ENCODE measurements at places on chromosomes 6 and 20. TPM values are rescaled to one million over a fixed set of nuclear protein-coding genes. Genes with fewer than 3 reads are reported as not detected.

- H3K4me3 ChIP-seq, result no peak overlapping the region
- H3K36me3 ChIP-seq, result peaks cover 48% of the 10 kb centered on the region
- peak overlapping the region; percentile 5 for H3K27ac ChIP-seq
- peaks cover 24% of the 10 kb centered on the region for H3K4me1 ChIP-seq
- no peak for DNase-seq
Observed at GRCh38 chr20:62900692-62901584, 25.4 kb downstream of the DIDO1 start.

HRH3 gene
- total RNA-seq, result not detected

- H3K4me3 ChIP-seq, result no peak overlapping the region
- H3K27ac ChIP-seq, result no peak overlapping the region
- no peaks in the 10 kb centered on the region for H3K27me3 ChIP-seq
- DNase-seq, result no peak
- peaks cover 8% of the 10 kb centered on the region for H3K4me1 ChIP-seq
- H3K36me3 ChIP-seq, result no peaks in the 10 kb centered on the region
Observed at GRCh38 chr6:36657942-36658544, 20.5 kb upstream of the CDKN1A start.

- H3K36me3 ChIP-seq, result no peaks in the 10 kb centered on the region
- no peak overlapping the region for H3K27ac ChIP-seq
- H3K4me1 ChIP-seq, result no peaks in the 10 kb centered on the region
- peaks cover 18% of the 10 kb centered on the region for H3K27me3 ChIP-seq
- no peak overlapping the region for H3K4me3 ChIP-seq
- no peak for DNase-seq
Observed at GRCh38 chr6:28782113-28782673, 141.6 kb downstream of the TRIM27 start.

GRCh38 chr6:159067334-159067733 is 22.5 kb upstream of the TAGAP start:
- peaks cover 4% of the 10 kb centered on the region for H3K27me3 ChIP-seq
- no peaks in the 10 kb centered on the region for H3K36me3 ChIP-seq
- DNase-seq, result no peak
- no peak overlapping the region for H3K4me3 ChIP-seq
- H3K27ac ChIP-seq, result no peak overlapping the region
- no peaks in the 10 kb centered on the region for H3K4me1 ChIP-seq

- H3K27ac ChIP-seq, result no peak overlapping the region
- no peak overlapping the region for H3K4me3 ChIP-seq
- H3K36me3 ChIP-seq, result no peaks in the 10 kb centered on the region
- DNase-seq, result no peak
- no peaks in the 10 kb centered on the region for H3K4me1 ChIP-seq
Observed at GRCh38 chr20:16752082-16752481, 3.9 kb downstream of the OTOR start.

SAMD3 gene
- total RNA-seq, result 0.67 TPM

GPR63 gene
- total RNA-seq, result 0.37 TPM

CLPSL1 gene
- total RNA-seq, result not detected

ZNF76 gene
- 26.0 TPM for total RNA-seq

TENT5A gene
- total RNA-seq, result 21.1 TPM

- no peak overlapping the region for H3K27ac ChIP-seq
- no peaks in the 10 kb centered on the region for H3K36me3 ChIP-seq
- DNase-seq, result no peak
- H3K27me3 ChIP-seq, result no peaks in the 10 kb centered on the region
Observed at GRCh38 chr6:120363429-120363828, 970.9 kb downstream of the TBC1D32 start.
